ENCODE measurements at places on chromosomes 6 and 20.
A peak's percentile ranks its signal among the peaks of the same experiment; 100 is the strongest.

DNA sequence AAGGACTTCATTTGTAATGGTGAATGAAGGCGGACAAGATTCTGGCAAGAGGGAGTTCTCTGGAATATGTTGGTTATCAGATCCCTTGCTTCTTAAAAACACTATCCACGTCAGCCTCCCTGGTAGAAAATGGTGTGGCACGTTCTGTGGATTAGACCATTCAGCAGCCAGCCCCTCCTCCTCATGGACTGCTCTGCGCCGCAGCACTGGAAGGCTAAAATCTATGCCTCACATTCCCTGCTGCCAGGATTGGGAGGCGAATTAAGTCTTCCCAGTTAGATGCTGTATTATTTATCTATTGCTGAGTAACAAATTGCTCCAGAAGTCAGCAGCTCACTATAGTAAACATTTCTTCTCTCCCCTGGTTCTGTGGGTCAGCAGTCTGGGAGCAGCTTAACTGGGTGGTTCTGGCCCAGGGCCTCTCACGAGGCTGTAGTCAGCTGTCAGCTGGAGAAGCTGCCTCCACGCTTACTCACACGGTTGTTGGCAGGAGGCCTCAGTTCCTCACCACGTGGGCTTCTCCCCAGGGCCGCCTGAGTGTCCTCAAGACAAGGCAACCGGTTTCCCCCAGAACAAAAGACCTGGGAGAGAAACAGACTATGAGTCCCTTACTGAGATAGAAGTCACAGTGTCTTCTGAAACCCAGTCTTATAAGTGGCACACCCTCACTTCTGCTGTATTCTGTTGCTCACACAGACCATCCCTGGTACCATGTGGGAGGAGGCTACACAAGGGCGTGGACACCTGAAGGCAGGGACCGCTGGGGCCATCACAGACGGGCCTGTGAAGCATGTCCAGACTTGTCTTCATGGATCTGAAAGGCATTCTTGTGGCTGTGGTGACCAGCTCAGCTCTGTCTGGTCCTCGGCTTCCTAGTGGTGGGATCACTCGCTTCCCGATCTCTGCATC lies 101.0 kb downstream of the NRN1 start:
- no peak for DNase-seq

DNA sequence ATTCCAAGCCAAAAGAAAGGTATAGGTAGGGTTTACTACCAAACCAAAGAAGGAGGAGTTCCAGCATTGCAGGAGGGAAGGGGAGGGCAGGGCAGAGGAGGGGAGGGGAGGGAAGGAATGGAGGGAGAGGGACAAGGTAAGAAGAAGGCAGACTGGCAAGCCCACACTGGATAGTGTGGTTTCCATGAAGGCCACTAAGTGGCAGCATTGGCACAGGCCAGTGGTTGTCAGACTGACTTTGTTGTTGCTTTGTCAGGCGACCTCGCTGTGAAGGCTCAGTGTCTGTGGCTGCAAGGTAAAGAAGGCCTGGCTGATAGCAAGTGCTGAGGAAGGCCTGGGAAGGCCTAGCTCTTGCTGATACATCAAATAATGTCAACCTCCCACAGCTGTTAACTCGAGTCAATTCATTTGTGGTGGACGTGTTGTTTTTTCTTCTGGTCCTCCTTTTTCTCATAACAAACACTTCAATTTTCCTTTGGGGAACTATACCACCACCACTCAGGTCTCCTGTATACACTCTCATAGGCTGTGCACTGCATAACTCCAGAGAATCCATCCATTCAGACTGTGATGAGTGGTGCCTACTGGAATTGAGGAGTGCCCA lies 7.7 kb upstream of the ZNF334 start:
- DNase-seq = peak; percentile 42

DNA sequence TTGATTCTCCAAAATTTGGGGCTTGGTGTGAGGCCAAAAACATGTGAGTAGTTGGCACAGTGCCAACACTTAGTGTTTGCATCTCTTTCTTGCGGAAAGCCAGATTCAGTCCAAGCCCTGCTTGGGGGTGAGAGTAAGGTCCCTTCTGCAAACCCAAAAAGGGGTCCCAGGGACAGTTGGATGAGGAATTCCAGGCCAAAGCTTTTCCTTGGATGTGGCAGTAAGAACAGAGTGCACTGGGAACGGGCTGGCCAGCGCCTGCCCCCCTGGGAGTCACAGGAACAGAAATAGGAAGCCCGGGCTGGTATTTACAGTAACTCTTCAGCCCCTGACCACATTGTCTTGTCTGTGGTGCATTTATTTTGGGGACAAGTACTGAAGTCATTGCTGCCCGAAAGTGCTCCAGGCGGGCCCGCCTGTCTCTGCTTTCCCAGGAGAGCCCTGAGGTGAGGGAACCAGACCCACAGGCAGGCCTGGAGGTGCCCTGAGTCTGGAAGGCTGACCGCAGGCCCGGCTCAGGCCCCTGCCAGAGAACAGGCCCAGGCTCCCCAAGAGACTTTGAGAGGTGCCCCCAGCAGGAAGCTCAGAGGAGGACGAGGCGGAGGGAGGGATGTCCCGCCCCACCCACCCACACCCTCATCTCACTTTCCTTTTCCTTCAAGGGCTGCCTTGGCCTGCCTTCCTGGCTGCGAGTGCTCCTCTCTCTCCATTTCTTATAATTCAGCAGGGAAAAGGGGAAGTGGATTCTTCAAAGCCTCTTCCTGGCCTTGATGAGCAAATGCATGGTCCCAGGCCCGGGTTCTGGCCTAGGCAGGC lies 218.4 kb downstream of the MAFB start:
- no peak for DNase-seq

DNA sequence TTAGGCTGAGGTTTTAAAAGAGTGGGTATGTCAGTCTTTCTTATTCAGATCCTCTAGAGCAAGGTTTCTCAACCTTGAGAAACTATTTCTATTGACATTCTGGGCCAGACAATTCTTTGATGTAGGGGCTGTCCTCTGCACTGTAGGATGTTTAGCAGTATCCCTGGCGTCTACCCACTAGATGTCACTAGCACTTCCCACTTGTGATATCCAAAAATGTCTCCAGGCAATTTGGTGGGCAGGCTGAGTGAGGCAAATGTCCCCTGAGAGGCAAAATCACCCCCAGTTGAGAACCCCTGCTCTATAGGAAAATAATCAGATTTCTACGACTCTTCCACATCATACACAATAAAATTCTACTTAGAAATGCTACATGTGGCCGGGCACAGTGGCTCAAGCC lies 7.7 kb upstream of the ZKSCAN8 start:
- DNase-seq = peak; percentile 20

DNA sequence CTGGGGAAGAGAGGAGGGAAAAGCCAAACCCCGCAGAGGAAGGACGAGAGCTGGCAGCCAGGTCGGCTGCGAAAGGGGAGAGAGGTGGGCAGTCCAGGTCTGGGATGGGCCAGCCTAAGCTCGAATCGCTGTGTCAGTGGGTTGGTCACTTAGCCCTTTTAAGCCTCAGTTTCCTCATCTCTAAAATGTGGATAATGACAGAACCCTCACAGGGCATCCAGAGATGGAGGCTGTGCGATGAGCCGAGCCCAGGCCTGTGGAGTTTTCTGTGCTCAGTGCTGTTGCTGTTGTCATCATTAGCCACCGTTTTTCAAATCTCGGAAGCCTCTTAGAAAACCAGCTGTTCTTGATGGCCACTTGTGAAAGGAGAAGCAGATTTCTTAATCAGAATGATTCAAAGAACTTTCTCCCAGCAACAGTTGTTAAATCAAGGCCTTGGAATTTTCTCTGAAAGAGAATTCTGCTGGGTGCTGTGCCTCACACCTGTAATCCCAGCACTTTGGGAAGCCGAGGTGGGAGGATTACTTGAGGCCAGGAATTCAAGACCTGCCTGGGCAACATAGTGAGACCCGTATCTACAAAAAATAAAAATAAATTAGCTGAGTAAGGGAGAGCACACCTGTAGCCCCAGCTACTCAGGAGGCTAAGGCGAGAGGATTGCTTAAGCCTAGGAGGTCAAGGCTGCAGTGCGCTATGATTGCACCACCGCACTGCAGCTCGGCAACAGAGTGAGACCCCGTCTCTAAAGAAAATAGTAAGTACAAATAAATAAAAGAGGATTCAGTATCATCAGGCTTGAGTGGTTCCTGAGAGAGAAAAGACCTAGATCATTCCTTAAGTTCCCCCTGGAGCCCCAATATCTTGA lies 46.3 kb upstream of the ENTPD6 start:
- no peak for DNase-seq

DNA sequence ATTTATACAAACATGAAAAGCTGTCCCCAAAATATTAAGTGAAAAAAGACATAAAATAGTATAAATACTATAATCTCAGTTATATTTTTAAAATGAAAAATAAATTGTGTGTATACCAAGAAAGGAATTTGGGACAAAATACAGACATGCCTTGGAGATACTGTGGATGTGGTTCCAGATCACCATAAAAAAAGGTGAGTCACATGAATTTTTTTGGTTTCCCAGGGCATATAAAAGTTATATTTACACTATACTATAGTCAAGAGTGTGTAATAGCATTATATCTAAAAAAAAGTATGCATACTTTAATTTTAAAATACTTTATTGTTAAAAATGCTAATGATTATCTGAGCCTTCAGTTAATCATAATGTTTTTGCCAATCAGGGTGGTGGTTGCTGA lies 17.4 kb upstream of the SDHAF4 start:
- DNase-seq = no peak

- DNase-seq = peak; percentile 31
Observed at GRCh38 chr20:47574616-47575364, 73.1 kb downstream of the NCOA3 start.

DNA sequence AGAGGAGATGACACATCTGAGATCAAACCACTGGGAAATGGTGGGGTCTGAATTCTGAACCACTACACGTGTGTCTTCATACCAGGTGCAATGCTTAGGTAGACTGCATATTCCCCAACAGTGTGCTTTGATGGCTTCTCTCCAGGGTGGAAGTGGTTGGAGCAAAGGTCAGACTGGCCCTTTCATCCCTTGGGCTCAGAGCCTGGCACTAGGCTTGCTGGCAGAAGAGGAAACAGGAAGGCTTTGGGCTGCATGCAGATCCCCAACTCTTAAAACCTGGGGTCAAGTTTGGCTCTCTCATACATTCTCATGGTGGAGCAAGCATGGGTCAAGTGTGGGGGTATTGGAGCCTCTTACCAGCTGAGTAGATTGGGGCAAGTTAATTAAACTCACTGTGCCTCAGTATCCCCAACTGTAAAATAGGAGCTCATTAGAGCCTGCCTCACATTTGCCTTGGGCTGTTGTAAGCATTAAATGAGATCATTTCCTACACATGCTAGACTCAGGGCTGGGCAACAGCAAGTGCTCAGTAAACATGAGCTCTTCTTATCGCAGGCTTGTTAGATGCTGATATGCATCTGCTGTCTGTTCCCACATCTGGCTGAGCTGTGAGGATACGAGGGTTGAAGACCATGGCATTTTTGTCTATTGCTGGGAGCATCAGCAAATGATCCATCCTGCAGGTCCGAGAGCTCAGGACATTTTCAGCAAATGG lies 51.6 kb upstream of the FAM83D start:
- DNase-seq = no peak

DNA sequence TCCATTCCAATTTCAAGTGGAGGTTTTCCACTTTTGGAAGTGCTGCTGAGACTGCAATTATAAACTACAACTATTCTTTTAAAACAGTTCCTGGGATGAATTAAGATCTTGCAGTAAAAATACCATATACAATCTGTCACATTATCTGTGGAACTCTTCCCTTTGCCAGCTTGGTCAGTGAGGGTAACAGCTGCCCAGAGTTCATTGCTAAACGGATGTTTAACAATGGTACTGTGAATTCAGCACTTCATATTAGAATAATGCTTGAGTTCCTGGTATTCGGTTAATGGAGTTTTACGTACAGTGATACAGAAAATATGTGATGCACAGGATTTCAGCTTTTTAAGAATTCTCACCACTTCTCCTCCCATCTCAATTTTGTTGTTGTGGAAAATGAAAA lies 51.5 kb downstream of the KCNS1 start:
- no peak for DNase-seq

DNA sequence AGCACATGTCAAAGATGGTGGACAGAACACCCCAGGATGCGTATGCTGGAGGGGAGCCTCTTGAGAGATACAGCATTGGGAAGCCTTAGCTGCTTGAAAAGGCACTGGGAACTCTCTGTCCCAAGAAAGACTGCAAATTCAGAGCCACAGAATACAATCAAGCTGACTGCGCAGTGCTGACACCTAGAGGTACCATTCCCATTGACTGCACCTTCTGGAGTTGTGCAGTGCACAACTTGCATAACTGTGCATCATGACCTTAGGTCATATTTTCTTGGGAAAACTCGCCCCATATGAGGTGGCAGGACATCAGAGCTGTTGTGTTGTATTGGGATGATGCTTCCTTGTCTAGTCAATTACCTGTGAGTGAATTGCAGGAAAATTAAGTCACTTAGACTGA lies 646.5 kb upstream of the NOX3 start:
- no peak for DNase-seq

DNA sequence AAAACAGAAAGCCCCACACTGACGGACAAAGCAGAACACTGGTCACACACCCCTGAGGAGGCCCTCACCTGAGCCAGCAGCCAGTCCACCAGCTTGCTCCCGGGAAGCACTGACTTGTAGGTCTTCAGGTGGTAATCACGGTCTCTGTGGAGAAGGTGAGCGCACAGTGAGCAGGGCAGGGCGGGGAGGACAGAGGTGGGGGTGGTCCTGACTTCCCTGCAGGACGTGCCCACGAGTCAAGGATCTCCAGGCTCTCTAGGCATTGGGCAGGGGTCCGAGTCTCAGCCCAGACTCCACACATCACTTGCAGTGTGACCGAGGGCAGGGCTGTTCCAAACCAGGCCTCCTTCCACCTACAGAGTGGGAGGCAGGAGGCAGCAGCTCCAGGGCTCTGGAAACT lies 151.7 kb downstream of the PREX1 start:
- DNase-seq = no peak

DNA sequence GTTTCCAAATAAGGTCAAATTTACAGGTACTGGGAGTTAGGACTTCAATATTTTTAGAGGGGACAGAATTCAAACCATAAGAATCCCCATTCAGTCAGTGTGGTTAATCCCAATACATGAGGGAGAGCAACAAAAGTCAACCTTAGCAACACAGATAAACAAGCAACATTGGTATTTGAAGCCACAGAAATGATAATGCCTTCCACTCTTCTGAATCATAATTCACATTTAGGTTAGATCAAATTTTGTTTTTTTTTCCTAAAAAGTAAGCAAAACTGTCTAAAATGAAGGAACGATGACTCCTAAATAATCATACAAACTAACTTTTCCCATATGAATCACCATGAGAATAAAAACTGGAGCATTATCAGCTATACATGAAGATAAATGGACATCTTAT lies 246.0 kb upstream of the TENT5A start:
- DNase-seq = no peak

DNA sequence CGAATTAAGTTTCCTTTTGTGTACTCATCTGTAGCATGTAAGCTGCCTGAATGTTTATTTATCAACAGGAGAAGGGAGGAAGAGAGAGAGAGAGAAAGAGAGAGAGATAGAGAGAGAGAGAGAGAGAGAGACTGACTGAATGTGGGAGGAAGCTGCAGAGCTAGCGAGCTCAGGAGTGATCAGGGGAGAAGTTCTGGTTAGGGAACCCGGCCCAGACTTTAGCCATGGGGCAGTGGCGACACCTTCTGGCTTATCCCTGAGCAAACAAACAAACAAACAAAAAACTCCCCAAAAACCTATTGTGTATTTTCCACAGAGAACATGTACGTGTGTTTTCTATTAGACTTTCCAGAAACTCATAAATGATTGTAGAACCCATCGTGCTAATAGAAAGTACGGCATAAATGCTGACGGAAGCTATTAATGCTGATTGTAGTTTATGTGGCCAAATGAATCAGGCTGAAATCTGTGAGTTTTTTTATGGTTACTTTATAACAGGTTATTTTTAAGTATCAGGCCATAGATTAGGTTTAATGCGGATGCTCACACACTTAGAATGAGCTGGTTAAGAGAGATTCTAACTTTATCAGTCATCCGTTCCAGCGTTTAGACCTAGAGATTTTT lies 92.8 kb downstream of the CLIC5 start:
- peak; percentile 29 for DNase-seq

- peak; percentile 98 for DNase-seq
Observed at GRCh38 chr20:44018259-44018941, 103.7 kb downstream of the TOX2 start.
